ENCODE measurements at places on chromosomes 5 and 9.

DNA sequence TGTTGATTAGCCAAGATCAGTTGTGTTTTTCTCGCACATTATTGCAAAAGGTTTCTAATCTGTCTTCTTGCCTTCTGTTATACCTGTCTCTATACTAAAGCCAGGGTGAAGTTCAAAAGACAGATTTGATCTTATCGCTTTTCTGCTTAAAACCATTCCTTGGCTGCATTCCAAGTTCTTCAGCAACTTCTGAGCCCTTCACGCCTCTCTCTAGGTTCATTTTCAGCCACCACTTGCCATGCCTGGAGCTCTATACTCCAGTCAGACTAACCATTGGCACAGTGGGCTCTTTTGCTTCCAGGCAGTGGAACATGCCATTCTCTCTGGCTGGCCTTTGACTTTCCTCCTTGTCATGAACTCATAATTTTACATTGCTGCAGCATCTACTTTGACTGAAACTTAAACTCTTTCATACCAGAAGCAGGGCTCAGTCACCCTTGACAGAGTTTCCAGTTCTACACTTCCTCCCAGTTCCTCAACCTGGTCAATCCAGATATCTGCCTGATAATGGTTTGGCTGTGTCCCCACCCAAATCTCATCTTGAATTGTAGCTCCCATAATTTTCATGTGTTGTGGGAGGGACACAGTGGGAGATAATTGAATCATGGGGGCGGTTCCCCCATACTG, 114.4 kb downstream of the SLC12A2 start:
- DNase-seq = no peak

GRCh38 chr5:9790276-9790675, 160.1 kb upstream of the TAS2R1 start:
- DNase-seq = no peak

GRCh38 chr5:111668477-111669414, 88.2 kb downstream of the NREP start:
- no peak for DNase-seq

- no peak for DNase-seq
Measured at GRCh38 chr5:67407979-67408378, 211.4 kb upstream of the CD180 start.

DNA sequence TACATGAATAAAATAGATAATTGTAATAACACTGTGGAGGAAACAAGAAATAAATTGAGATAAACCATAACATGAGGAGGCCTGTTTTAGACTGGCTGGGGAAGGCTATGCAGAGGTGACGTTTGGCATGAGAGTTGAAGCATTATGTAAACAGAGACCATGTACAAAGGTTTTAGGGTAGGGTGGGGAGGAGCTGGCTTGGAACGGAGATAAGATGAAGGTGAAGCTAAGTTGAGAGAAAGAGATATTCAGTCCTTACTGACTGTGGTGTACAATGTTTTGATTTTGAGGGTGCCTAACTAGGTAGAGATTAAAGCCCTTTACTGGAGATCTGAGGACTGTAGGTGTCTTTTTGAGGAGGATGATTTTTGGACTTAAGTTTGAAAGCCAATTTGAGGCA, 17.8 kb downstream of the MAN2A1 start:
- no peak for DNase-seq

GRCh38 chr9:128428644-128429512, 8.2 kb downstream of the CERCAM start:
- no peak for DNase-seq

DNA sequence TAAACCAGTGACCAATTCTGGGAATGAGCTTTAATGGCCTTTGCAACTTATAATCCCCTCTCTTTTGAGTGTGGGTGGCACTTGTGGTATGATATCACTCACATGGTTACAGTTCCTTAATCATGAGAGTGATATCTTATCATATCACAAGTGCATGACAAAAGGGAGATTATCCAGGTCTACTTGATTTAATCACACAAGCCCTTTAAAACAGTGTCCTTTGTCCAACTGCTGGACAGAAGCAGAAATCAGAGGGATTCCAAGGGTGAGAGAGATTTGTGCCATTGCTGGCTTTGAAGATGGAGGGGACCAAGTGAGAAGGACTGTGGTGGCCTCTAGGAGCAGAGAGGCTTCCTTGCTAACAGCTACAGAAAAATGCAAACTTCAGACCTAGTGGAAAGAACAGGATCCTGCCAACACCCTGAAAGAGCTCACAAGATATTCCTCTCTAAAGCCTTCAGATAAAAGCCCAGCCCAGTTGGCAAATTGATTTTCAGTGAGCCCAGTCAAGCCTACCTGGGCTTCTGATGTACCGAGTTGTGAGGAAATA, 279.0 kb upstream of the TLE4 start:
- no peak for DNase-seq

DNA sequence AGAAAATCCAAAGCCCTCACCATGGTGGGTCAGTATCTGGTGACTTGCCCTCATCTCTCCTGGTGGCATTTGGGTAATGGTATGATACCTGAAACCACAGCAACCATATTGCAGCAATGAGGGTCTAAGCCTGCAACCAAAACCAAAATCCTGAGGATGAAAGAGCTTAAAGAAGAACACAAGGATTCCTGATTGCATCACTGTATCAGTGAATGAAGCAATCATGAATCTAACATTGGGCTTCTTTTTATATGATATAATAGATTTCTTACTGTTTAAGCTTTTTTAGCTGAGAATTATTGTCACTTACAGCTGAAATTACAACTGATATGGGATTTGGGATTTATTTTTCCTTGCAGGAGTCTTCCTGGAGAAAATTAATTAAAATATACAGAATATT, 269.9 kb downstream of the MEF2C start:
- DNase-seq = no peak

GRCh38 chr9:17017931-17018491, 116.8 kb upstream of the CNTLN start:
- DNase-seq = no peak

DNA sequence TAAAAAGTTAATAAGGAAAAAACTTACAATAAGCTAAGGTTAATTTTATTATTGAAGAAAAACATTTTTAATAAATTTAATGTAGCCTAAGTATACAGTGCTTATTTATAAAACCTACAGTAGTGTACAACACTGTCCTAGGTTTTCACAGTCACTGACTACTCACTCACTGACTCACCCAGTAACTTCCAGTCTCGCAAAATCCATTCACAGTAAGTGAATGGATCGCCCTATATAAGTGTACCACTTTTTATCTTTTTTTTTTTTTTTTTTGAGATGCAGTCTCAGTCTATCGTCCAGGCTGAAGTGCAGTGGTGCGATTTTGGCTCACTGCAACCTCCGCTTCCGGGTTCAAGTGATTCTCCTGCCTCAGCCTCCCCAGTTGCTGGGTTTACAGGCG, 47.7 kb downstream of the FNIP1 start:
- DNase-seq = no peak

DNA sequence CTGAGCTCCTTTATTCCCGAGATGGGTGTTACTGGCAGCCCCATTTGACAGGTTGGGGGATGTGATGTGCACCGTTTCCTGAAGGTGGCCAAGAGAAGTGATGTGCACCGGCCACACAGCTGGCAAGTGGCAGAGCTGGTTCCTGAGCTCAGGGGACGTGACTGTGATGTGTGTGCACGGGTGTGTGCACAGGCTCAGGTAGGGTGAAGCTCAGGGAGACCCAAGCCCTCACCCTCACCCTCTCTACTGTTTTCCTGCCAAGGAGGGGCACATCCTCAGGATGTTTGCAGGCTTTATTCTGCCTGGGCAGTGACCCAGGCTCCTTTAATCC, 56.6 kb downstream of the WWC1 start:
- DNase-seq = no peak

DNA sequence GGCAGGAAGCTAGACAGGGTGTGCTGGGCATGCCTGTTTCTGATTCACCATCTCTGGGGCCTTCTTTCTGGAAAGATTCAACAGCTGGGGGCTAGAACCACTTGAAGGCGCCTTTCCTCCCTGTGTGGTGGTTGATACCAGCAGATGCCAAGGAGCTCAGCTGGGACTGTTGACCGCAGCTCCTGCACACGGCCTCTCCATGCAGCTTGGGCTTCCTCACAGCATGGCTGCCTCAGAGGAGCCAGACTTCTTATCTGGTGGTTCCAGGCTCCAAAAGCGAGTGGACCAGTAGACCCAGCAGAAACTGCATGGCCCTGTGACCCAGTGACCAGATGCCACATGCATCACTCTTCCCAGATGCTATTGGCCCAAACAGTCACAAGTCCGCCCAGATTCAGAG, 74.7 kb upstream of the COL5A1 start:
- DNase-seq = no peak

DNA sequence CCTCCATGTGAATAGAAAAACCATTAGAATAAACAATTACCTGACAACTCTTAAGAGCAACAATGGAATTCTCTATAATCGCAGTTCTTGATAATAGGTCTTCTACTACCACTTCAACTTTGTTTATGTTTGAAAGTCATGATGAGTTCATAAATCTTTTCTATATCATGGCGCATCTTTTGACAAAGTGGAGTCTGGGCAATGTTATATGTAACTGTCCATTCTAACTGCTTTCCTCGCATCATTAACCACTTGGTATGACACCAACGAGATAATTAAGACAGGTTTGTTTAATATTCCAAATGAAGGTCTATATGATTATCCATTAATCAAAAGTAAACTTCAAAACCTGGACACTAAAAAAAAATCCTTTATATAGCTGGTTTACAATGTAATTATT, 272.0 kb downstream of the DENND1A start:
- DNase-seq = no peak

GRCh38 chr9:71766663-71767062, 1.6 kb downstream of the CEMIP2 start:
- DNase-seq = no peak

DNA sequence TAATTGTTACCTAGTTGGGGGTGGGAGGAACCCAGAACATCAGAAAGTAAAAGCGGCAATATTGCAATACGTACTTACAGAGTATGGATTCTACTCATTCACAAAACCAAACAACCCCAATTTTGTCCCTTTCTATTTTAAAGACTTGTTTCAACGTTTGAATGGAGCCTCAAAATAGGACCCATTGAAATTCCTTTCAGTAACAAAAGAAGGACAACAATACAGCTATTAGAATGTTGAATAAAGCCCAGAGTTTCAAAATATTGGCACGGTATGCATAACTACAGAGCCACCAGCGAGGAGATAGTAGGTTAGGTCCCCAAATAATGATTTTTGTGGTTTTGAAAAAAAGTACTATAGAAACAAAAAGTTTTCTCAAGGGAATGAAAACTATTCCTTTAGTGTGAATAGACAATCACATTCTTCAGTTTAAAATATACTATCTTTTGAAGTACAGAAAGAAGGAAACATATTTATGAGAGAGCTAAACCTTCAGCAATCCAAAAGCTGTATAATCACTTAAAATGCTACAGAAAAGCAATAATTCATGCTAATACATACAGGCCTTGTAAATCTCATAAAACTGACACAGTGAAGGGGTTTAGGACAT, 235.5 kb downstream of the RFX3 start:
- DNase-seq = peak; percentile 12

GRCh38 chr9:84238652-84239051, 101.9 kb downstream of the SLC28A3 start:
- no peak for DNase-seq

GRCh38 chr5:56039985-56040384, 45.2 kb upstream of the IL6ST start:
- DNase-seq = no peak

GRCh38 chr5:40484495-40484894, 195.2 kb upstream of the PTGER4 start:
- DNase-seq = no peak

Measured in NCI-H2081 (cell line).